ENCODE measurements at places on chromosomes 6 and 20.

GRCh38 chr6:87731818-87732661 lies 30.0 kb upstream of the AKIRIN2 start:
- peak; percentile 50 for DNase-seq

DNA sequence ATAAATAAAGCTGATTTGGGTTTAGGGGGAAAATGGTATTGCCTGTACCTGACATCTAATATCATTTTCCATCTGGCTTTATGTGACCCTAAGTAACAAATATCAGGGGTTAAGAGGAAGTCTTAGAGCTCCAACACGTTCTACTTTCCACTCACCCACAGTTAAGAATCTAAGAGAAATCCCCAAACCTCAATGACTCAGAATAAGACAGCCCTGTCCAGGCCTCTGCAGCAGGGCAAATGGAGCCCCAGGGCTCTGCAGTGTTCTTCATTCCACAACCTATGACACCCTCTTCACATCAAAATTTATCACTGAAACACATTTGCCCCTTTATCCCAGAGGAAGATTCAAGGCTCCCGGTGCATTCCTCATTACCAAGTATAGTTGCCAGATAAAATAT lies 20.3 kb upstream of the TENT5A start:
- no peak for DNase-seq

GRCh38 chr20:23551786-23552185 lies 16.5 kb downstream of the CST9L start:
- DNase-seq, result no peak

- DNase-seq, result no peak
These were observed 5.0 kb upstream of the SLC12A5 start for GRCh38 chr20:46023999-46024398.

- no peak for DNase-seq
These were observed 374.3 kb upstream of the GJE1 start for GRCh38 chr6:141758430-141758829.

- DNase-seq, result no peak
These were observed 25.6 kb upstream of the LOC128125822 start for GRCh38 chr6:63546697-63547096.

DNA sequence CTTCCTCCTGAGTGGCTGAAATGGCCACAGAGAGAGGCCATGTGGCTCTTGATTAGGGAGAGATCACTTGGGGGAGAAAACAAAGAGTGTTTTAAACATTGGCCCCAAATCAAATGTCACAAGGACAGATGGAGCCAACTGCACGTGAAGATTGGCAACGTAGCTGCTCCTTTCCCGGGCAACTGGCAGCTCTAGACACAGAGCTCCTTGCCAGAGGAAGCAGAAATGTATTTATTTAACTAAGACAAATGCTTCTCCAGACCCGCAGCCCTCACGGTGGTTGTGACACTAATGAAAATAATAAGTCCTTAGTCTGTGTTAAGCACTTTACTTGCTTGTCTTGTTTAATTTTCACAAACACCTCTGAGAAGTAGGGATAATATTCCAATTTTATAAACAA lies 49.6 kb upstream of the DSN1 start:
- no peak for DNase-seq

DNA sequence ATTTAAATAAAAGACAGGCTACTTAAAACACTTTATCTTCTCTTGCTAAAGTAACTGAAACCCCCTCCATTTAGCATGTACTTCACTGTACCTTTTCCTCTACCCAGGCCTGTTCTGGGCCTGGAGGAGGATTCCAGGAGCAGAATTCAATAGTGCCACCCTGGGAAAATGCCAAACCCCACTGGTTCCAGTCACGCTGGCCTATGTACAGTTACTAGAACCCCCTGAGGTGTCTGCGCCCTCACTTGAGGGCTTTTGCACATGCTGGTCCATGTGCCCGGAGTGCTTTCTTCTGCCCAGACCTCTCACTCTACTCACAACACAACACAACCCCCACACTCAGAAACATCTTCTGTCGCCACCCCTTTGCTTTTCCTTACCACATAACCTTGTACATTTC lies 45.5 kb downstream of the TRAM2 start:
- DNase-seq, result no peak

All from putamen (tissue), 1 donor.